Naive thymus-derived CD4-positive, alpha-beta T cell (primary cell): ENCODE measurements at places on chromosomes 3 and 15.

GRCh38 chr3:191350396-191351090 is 20.2 kb upstream of the UTS2B start:
- no peaks in the 10 kb centered on the region for H3K4me1 ChIP-seq
- no peaks in the 10 kb centered on the region for H3K36me3 ChIP-seq
- H3K27ac ChIP-seq, result no peak overlapping the region
- no peak overlapping the region for H3K4me3 ChIP-seq
- no peaks in the 10 kb centered on the region for H3K27me3 ChIP-seq

GRCh38 chr3:130705501-130705900 is 41.1 kb downstream of the PIK3R4 start:
- peaks cover 4% of the 10 kb centered on the region for H3K36me3 ChIP-seq
- no peak for DNase-seq
- no peak overlapping the region for H3K4me3 ChIP-seq
- no peak overlapping the region for H3K27ac ChIP-seq
- H3K27me3 ChIP-seq, result no peaks in the 10 kb centered on the region

GRCh38 chr3:127370906-127371305 is 83.1 kb upstream of the PRR20G start:
- H3K36me3 ChIP-seq, result no peaks in the 10 kb centered on the region
- no peak overlapping the region for H3K4me3 ChIP-seq
- H3K27me3 ChIP-seq, result no peaks in the 10 kb centered on the region
- DNase-seq, result no peak
- no peak overlapping the region for H3K27ac ChIP-seq
- H3K4me1 ChIP-seq, result no peaks in the 10 kb centered on the region

- H3K36me3 ChIP-seq, result no peaks in the 10 kb centered on the region
- H3K4me3 ChIP-seq, result no peak overlapping the region
- no peak for DNase-seq
- no peaks in the 10 kb centered on the region for H3K4me1 ChIP-seq
- H3K27ac ChIP-seq, result no peak overlapping the region
- H3K27me3 ChIP-seq, result no peaks in the 10 kb centered on the region
These were observed 164.5 kb downstream of the IGF1R start for GRCh38 chr15:98812716-98813446.

GRCh38 chr15:30901889-30902288 is 1.8 kb upstream of the FAN1 start:
- no peak overlapping the region for H3K27ac ChIP-seq
- no peaks in the 10 kb centered on the region for H3K36me3 ChIP-seq
- DNase-seq, result no peak

DNA sequence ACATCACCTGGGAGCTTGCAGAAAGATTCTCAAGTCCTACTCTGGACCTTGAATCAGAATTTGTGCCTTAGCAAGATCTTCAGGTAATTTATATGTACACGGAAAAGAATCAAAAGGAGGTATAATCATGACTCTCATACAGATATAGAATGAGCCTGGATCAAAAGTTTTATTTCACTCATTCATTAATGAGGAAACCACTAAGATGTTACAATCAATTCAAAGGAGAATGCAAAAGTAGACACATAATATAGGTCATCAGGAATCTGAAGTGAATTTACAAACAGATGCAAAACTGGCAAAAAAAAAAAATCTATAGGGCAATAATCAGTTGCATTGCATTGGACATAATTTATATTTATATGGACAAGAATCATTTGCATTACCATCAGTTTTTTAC is 195.4 kb upstream of the TLE3 start:
- H3K36me3 ChIP-seq, result no peaks in the 10 kb centered on the region
- no peaks in the 10 kb centered on the region for H3K4me1 ChIP-seq
- H3K27ac ChIP-seq, result no peak overlapping the region
- DNase-seq, result no peak

DNA sequence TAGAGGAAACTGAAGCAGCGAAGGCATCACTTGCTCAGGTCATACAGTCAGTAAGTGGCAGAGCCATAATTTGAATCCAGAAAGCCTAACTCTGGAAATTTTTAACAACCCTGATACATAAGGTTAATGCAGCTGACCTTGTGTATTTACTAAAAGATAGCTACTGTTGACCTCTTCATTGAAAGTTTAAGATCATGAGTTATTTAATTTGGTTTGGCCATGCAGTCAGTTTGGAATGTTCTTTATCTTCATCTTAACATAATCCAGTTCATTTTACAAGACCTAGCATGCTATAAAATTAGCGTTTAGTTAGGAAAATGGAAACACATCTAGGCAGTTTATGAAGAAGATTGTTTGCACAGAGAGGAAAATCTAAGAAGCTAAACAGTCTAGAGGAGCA is 240.9 kb downstream of the RBMS3 start:
- no peak overlapping the region for H3K27ac ChIP-seq
- H3K4me1 ChIP-seq, result no peaks in the 10 kb centered on the region

- no peak overlapping the region for H3K27ac ChIP-seq
- no peak for DNase-seq
- H3K36me3 ChIP-seq, result no peaks in the 10 kb centered on the region
- peaks cover 4% of the 10 kb centered on the region for H3K4me1 ChIP-seq
- H3K27me3 ChIP-seq, result no peaks in the 10 kb centered on the region
These were observed 40.1 kb upstream of the SEMA4B start for GRCh38 chr15:90160781-90161727.

DNA sequence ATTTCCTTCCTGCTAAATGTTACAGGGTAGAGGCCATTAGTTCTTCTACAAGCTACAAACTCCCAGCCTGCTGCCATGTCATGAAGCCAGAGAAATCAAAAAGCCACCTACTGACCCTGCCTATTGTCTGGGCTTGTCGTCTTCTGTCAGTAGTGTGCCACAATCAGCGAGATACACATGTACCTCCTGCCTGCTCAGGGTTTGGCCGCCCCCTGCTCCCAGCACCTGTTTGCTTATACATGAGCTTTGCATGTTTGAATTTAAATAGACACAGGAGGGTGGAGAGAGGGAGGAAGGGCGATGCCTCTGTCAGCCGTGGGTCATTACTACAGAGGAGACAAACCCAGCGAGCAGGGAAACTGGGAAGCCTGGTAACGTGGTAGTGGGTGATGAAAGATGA is 106.1 kb downstream of the ROBO2 start:
- H3K27me3 ChIP-seq, result no peaks in the 10 kb centered on the region
- H3K4me3 ChIP-seq, result no peak overlapping the region
- no peak overlapping the region for H3K27ac ChIP-seq
- no peaks in the 10 kb centered on the region for H3K36me3 ChIP-seq
- DNase-seq, result no peak

DNA sequence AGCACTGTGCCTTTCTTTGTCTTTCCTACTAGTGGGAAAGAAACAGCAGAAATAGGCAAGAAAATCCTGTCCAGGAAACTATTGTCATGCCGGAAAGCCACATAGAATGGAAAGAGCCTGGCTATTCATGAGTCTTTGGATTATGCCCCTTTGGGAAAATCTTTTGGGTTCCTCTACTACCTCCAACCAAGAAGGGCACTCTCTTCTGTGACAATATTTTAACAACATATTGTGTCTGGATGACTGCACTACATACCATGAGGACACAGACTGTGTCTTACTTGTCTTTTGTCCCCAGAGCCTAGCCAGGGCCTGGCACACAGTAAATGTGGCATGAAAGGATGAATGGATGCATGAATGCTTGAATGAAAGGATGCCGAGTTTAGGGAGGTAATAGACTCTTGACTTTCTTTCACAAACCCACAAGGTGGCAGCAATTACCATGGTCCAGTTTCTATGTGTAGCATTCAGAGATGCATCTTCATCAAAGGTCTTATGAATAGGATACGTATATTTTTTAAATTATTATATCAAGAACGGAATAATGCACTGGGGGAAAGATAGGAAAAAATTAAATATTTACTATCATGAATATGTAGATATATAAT is 30.3 kb downstream of the ARL14 start:
- H3K36me3 ChIP-seq, result no peaks in the 10 kb centered on the region
- H3K4me1 ChIP-seq, result no peaks in the 10 kb centered on the region
- H3K27me3 ChIP-seq, result no peaks in the 10 kb centered on the region
- DNase-seq, result peak; percentile 53

- H3K4me3 ChIP-seq, result no peak overlapping the region
- DNase-seq, result no peak
- H3K4me1 ChIP-seq, result no peaks in the 10 kb centered on the region
- no peak overlapping the region for H3K27ac ChIP-seq
- no peaks in the 10 kb centered on the region for H3K27me3 ChIP-seq
- H3K36me3 ChIP-seq, result no peaks in the 10 kb centered on the region
These were observed 96.3 kb upstream of the P2RY1 start for GRCh38 chr3:152738656-152739055.

- DNase-seq, result peak; percentile 66
- no peaks in the 10 kb centered on the region for H3K27me3 ChIP-seq
- peak overlapping the region; percentile 75 for H3K27ac ChIP-seq
- peaks cover 14% of the 10 kb centered on the region for H3K36me3 ChIP-seq
These were observed 13.1 kb downstream of the TNK2 start for GRCh38 chr3:195895078-195895860.

- H3K4me3 ChIP-seq, result no peak overlapping the region
- no peaks in the 10 kb centered on the region for H3K36me3 ChIP-seq
- no peaks in the 10 kb centered on the region for H3K4me1 ChIP-seq
- DNase-seq, result no peak
- H3K27me3 ChIP-seq, result no peaks in the 10 kb centered on the region
These were observed 86.6 kb downstream of the FOXB1 start for GRCh38 chr15:60090747-60091146.

- no peak overlapping the region for H3K27ac ChIP-seq
- no peak overlapping the region for H3K4me3 ChIP-seq
- no peaks in the 10 kb centered on the region for H3K27me3 ChIP-seq
- no peaks in the 10 kb centered on the region for H3K36me3 ChIP-seq
- DNase-seq, result no peak
These were observed 32.5 kb upstream of the LCTL start for GRCh38 chr15:66598095-66598815.

- H3K4me1 ChIP-seq, result no peaks in the 10 kb centered on the region
- no peak for DNase-seq
- H3K4me3 ChIP-seq, result no peak overlapping the region
These were observed 95.5 kb downstream of the SSR3 start for GRCh38 chr3:156459434-156459833.

- H3K27ac ChIP-seq, result no peak overlapping the region
- H3K4me3 ChIP-seq, result no peak overlapping the region
- H3K27me3 ChIP-seq, result no peaks in the 10 kb centered on the region
- H3K36me3 ChIP-seq, result no peaks in the 10 kb centered on the region
- no peak for DNase-seq
- peaks cover 10% of the 10 kb centered on the region for H3K4me1 ChIP-seq
These were observed 3.6 kb upstream of the GNB4 start for GRCh38 chr3:179454887-179455286.

GRCh38 chr15:68875377-68876116 is 54.8 kb upstream of the SPESP1 start:
- no peaks in the 10 kb centered on the region for H3K36me3 ChIP-seq
- no peaks in the 10 kb centered on the region for H3K27me3 ChIP-seq
- no peaks in the 10 kb centered on the region for H3K4me1 ChIP-seq
- no peak overlapping the region for H3K4me3 ChIP-seq
- H3K27ac ChIP-seq, result no peak overlapping the region
- peak; percentile 89 for DNase-seq

DNA sequence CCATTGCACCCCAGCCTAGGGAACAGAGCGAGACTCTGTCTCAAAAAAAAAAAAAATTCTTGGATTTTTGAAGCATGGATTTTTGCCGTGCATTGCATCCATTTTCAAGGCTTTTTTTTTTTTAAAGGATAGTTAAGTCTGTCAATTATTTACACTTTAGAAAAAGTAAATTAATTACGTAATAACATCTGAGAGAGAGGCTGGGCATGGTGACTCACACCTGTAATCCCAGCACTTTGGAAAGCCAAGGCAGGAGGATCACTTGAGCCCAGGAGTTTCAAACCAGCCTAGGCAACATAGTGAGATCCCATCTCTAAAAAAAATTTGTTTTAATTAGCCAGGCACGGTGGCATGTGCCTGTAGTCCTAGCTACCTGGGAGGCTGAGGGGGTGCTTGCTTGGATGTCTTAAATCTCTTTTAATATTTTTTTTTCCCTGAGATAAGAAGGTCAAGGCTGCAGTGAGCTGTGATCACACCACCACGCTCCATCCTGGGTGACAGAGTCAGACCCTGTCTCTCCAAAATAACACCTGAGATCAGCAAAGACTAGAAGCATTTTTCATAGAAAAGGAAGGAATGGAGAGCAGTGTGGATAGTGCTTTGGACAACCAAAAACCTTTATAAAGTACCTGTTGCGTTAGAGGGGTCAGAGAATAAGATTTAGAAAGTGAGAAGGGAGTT is 6.8 kb upstream of the SENP7 start:
- no peaks in the 10 kb centered on the region for H3K27me3 ChIP-seq
- no peaks in the 10 kb centered on the region for H3K36me3 ChIP-seq
- no peak overlapping the region for H3K4me3 ChIP-seq
- H3K4me1 ChIP-seq, result peaks cover 56% of the 10 kb centered on the region

DNA sequence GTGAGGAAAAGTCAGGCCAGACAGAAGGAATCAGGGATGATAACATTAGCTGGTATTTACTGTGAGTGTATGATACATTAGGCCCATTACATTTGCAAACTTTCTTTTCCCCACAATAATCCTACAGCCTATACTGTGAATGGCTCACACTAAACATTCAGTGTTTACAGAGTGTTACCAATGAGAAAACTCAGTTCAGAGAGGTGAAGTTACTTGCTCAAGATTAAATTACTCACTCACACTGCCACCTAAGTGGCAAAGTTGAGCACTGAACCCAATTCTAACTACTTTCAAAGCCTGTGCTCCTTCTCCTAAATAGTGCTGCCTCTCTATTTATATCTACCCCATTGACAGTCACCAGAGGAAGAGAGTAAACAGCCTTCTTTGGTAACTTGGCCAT is 8.5 kb downstream of the XPC start:
- peaks cover 82% of the 10 kb centered on the region for H3K36me3 ChIP-seq
- no peak overlapping the region for H3K4me3 ChIP-seq
- H3K27me3 ChIP-seq, result no peaks in the 10 kb centered on the region
- H3K27ac ChIP-seq, result no peak overlapping the region

GRCh38 chr3:128468285-128468790 is 1.6 kb upstream of the DNAJB8 start:
- no peak overlapping the region for H3K27ac ChIP-seq
- no peaks in the 10 kb centered on the region for H3K36me3 ChIP-seq
- no peak overlapping the region for H3K4me3 ChIP-seq
- H3K4me1 ChIP-seq, result no peaks in the 10 kb centered on the region
- DNase-seq, result no peak
- H3K27me3 ChIP-seq, result no peaks in the 10 kb centered on the region

- H3K27me3 ChIP-seq, result no peaks in the 10 kb centered on the region
- DNase-seq, result no peak
- peak overlapping the region; percentile 83 for H3K27ac ChIP-seq
- peaks cover 9% of the 10 kb centered on the region for H3K4me1 ChIP-seq
- no peaks in the 10 kb centered on the region for H3K36me3 ChIP-seq
These were observed 1.2 kb upstream of the RUBCN start for GRCh38 chr3:197737749-197738462.

GRCh38 chr3:8593021-8593827 is 51.4 kb downstream of the SSUH2 start:
- H3K36me3 ChIP-seq, result no peaks in the 10 kb centered on the region
- no peaks in the 10 kb centered on the region for H3K27me3 ChIP-seq
- no peak overlapping the region for H3K4me3 ChIP-seq
- H3K4me1 ChIP-seq, result no peaks in the 10 kb centered on the region

GRCh38 chr3:88003115-88003755 is 55.6 kb downstream of the CGGBP1 start:
- no peak overlapping the region for H3K4me3 ChIP-seq
- no peaks in the 10 kb centered on the region for H3K36me3 ChIP-seq
- H3K27ac ChIP-seq, result no peak overlapping the region
- DNase-seq, result peak; percentile 15
- no peaks in the 10 kb centered on the region for H3K4me1 ChIP-seq
